KBM-7 (cell line): ENCODE measurements at places on chromosomes 5 and 9.

GRCh38 chr9:128553728-128554127 is 1.3 kb downstream of the SPTAN1 start:
- no peak for DNase-seq

- no peak for DNase-seq
Measured at GRCh38 chr9:81268048-81268447, 421.3 kb downstream of the TLE1 start.

DNA sequence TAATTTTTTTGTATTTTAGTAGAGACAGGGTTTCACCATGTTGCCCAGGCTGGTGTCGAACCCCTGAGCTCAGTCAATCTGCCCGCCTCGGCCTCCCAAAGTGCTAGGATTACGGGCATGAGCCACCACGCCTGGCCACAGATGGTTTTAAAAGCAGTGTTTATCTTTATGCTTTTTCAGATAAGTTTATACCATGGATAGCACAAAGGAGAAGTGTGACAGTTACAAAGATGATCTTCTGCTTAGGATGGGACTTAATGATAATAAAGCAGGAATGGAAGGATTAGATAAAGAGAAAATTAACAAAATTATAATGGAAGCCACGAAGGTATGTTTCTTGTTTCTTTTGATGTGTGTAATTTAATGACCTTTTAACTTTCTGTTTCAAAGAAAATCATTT is 35.1 kb downstream of the POLK start:
- DNase-seq: no peak

DNA sequence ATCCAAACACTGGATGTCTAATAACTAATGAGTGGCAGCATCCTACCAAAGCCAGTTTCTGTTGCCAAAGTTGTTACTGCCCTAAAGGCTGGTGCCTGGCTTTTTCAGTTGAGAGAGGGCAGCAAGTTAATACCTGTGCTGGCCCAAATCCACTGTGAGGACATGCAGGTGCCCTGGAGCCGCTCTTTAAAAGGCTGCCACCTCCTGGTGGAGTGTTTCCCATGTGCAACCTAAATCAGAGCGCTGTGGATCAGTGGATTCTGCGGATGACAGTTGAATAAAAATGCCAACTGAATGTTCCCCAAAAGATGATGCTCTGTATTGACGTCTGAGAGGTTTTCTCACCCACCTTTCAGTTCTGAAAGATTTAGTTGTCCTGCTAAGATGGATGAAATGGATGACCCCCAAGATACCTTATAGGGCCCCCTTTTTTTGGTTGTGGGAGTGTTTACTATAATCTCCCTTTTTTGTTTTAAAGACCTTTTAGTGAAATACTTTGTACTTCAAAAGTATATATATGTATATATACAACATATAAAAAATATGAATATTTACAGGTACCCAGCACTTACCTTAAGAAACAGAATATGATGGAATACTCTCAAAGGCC is 146.4 kb downstream of the EGFLAM start:
- DNase-seq: peak; percentile 1

DNA sequence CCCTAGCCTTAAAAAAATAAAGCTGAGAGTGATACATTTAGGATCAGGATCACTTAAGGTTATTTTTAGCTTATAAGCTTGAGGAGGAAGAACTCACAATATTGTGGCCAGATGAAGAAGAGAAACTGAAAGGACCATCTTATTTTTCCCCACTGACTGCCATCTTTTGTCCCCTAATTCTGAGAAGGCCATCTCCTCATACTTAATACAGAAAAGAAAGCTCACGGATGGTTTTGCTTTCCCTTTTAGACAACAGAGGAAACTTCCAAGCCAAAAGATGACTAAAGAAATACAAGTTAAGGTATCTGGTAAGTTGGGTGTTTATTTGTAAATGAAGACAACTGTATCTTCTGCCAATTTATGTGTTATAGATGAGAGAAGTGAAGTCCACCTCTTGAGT is 36.4 kb downstream of the ERAP1 start:
- DNase-seq: no peak

DNA sequence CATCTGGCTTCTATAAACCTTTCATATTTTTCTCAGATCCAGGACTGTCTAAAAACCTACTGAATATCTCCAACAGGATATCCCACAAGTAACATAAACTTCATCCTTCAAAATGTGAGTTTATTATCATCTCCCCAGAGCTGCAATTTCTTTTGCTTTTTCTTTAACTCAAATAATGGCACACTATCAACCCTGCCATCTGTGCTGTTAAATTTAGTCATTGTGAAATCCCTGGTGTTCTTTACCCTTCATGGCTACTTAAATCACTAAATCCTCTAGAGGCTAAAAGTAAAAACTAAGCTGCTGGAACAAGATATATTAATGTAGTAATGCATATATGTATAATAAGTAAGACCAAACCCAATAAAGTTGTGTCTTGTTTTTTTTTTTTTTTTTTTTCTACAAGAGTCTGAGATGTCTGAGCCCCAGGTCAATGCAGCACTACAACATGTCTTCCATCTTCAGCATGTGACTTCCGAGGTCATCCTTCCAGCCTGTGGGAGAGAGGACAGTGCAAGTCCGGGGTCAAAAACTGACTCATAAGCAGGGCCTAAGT is 362.9 kb downstream of the ADGRV1 start:
- DNase-seq: no peak

DNA sequence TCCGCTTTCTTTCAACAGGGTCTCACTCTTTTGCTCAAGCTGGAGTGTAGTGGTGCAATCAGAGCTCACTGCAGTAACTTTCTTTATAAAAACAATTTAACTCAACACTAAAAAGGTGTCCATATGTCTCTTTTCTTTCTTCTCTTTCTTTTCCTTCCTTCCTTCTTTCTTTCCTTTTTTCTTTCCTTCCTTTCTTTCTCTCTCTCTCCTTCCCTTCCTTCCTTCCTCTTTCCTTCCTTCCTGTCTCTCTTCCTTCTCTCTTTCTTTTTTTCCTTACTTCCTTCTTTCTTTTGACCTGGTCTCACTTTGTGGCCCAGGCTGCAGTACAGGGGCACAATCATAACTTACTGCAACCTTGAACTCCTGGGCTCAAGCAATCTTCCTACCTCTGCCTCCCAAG is 25.8 kb upstream of the TBC1D2 start:
- DNase-seq: no peak

DNA sequence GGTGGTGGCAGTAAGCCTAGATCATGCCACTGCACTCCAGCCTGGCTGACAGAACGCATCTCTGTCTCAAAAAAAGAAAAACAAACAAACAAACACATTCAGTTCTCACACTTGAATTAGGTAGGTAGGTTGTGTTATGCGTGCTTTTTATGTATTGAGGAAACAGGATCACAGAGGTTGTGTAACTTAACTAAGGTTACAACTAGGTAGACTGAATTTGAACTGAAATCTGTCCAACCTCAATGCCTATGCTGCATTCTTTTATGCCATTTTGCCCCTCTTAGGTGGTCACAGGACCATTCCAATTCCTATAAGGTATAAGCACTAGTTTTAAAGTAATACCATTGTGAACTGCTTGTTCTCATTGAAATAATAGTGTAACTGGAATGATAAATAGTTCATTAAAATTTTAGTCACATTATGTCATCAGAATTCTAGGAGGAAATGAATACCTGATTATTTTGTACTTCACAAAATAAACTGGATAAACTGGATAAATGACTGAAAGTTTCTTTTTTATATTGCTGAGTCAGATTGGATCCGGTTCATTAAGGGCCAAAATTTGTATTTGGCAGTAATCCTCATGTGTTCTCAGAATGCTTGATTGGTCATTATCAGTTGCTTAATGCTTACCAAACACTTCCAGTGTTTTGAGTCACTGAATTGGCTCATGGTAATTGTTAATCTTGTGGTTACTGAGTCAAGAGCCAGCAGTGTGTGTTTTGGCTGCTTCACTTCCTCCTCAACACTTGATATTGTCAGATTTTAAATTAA is 7.1 kb downstream of the UBAP1 start:
- peak; percentile 57 for DNase-seq
